ENCODE measurements at places on chromosomes 6 and 20. TPM values are rescaled to one million over a fixed set of nuclear protein-coding genes. Genes with fewer than 3 reads are reported as not detected.

Gene LGSN
- polyA plus RNA-seq: not detected

GRCh38 chr6:163579111-163579879, 164.8 kb downstream of the QKI start:
- DNase-seq: no peak

DNA sequence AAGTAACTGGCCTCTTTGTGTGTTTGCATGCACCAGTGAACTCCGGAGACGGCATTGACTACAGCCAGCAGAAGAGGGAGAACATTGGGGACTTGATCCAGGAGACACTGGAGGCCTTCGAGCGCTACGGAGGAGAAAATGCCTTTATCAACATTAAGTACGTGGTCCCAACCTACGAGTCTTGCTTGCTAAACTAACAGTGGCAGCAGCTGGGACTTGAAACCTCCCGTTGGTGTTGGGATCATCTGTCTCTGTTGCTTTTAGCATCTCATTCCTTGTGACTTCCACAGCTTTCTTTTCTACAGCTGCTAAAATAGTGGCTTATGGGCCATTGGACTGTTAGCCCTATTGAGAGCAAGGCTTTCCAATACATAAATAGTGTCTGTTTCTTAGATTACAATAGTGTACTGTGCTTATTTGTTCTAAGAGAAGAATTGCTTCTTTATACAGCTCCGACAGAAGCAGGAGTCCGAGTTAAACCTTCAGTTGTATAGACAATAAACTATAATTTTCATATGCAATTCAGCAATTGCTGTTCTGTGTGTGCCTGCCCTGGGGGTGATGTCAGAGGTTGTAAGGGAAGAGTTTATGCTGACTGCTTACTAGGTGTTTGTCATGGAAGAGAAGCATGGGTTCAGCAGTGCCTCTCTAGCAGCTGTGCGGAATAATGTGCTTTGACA, 99.6 kb upstream of the QKI start:
- no peak for DNase-seq

DNA sequence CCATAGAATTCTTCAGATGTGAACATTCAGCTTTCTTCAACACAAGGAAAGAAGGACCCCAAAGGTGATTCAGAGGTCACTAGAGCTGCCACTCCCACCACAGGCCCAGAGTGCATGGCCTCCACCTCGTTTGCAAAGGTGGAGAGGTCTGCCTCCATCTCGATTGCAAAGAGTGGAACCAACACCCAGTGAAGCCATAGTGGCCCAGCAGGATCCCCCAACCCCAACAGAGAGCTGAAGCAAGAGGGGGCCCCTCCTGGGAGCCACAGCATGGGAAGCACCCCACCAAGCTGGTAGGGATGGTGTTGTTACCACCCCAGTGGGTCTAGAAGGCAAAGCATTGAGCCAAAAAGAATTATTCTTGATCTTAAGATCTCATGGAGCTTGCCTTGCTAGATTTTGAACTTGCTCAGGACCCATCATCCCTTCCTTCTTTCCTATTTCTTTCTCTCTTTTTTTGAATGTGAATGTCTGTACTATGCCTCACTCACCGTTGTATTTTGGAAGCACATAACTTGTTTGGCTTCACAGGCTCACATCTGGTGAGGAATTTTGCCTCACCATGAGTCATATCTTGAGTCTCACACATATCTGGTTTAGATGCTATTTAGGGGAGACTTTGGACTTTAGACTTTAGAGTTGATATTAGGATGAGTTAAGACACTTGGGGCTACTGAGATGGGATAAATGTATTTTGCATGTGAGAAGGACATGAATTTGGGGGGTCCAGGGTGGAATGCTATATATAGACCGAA, 119.2 kb downstream of the ANKRD60 start:
- no peak for DNase-seq

Gene DYNLT1
- polyA plus RNA-seq: 354 TPM

DNA sequence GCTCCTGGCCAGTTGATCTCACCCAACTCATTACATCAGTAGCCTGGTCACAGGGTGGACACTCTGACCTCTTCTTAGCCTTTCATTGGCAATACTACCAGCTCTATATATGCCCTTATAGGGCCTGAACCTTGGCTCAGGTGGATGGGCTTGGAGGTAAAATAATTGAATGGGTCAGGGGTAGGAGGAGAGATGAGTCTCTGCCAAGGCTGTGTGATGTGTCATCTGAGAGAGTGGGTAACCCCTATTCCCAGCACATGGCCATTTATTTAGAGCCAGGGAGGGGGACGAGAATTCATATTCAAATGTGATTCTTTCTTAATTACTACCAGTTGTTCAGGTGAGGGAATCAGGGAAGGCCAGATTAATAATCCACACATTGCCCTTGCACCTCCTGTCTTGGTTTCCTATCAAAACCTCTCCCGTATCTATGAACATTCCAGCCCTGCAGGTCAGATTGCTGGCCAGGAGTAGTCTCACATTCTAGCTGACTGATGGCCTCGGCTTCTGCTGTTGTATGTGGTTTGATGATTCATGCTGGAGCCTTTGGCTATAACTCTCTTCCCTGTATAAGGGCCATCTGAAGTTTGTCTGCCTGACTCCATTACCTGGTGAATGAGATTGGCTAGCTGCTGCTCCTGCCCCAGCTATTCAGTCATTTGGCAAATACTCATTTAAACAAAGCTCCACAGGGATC, 13.4 kb downstream of the C20orf173 start:
- peak; percentile 26 for DNase-seq

DNA sequence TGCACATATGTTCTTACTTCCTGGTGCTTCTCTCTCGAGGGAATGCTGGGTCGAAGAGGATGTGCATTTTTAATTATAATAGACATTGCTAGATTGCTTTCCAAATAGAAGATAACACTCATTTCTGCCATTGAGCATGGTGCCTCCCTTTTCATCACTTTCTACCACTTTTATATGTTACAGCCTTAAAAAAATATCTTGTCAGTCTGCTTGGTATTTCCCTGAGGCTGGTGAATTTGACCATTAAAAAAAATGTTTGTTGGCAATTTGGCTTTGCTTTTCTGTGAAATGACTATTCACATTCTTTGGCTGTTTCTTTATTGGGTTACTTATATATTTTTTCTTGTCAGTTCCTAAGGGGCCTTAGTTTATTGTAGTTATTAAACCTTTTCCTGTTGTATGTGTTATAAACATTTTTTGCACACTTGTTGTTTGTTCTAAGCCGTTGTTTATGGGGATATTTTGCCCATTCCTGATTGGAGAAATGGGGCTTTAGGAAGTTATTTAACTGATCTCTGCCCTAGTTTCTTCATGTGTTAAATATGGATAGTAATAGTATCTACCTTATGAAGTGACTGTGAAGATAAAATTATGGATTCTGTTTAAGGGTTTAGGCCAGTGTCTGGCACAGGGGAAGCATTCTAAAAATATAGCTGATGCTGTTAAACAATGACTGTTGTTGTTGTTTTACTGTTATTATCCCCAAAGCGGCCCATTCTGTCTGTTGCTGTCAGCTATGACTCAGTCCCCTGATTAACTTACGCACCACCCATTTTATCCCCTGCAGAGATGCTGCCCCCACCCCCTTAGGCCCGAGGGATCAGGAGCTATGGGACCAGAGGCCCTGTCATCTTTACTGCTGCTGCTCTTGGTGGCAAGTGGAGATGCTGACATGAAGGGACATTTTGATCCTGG, 3.8 kb downstream of the DDR1 start:
- no peak for DNase-seq

DNA sequence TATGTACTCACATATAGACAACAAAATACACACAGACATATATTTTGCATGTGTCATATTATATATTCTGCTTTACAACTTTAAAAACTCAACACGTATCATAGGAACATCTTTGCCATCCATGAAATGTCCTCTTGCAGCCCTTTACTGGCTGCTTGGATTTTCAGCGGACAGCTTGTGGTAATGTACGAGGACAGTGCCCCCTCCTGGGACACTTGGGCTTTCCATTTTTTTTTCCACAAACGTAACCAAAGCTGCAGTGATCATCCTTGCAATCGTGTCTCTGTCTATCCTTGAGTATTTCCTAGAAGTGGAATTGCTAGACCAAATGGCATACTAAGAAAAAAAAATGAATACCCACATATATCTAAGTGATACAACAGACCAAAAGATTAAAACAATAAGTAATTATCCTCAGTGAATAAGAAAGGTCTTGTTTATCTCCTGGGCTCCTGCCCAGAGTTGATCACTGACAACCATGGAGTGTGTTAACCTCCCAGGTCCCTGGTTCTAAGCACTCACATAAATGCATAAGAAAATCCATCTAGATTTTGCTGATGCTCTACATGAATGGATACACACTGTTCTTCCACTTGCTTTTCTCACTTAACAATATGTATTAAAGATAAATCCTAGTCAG, 18.1 kb downstream of the BPI start:
- no peak for DNase-seq

GRCh38 chr6:128271011-128271410, 249.4 kb downstream of the PTPRK start:
- DNase-seq: no peak

Gene ATAT1
- 5.4 TPM for polyA plus RNA-seq

Gene GSTA1
- polyA plus RNA-seq: not detected

Gene CPXM1
- polyA plus RNA-seq: not detected

Gene GNRH2
- polyA plus RNA-seq: not detected

GRCh38 chr6:106609699-106610098, 19.6 kb downstream of the RTN4IP1 start:
- no peak for DNase-seq

- DNase-seq: no peak
These were observed 694 bp upstream of the FAM120B start for GRCh38 chr6:170305805-170306323.

DNA sequence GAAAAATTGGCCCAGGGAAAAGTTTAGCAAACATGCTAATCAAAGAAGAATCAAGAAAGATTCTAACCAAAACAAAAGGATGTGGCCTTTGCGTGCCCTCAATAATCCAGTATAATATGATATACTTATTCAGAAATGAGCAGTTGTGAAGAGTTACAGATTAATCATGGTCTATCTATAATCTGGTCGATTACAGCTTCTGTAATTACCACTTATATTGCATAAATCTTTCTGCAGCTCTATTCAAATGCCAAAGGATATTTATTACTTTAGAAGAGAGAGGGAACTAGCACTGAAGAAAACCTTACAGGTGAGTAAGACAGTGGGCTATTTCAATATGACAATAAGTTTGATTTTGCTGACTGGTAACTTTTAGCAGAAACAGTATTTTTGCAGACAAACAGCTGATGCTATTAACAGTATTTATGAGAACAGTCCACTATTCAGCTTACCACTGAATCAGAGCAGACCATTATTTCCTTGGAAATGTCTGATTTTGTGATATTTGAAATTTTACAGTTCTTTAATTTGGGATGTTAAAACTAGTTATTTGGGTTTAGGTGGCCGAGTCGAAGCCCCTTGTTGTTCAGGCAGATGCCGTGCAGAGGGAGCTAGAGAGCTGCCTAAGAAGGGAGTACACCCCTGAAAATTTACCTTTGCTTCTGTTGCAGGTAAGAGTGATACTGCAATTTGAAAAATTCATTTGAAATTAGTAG, 92.2 kb downstream of the CEP57L1 start:
- DNase-seq: no peak

DNA sequence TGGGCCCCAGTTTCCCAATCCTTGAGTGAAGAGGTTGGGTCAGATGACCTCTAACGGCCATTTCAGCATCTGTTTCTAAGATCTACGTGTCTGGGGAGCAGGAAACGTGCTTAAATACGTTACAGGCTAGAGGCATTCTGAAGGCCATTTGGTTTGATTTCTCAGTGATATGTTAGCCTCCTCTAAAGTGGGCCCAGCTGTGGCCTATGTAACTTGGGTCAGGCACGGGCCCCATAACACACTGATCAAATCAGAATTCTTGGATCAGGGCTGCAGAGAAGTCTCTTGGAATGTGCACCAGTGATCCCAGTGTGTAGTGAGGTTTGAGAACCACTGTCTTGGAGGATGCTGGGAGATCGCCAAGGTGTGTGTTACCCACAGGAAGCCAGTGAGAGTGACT, 36.1 kb upstream of the TGM3 start:
- DNase-seq: no peak

GRCh38 chr20:62143081-62143956, at the start of the genes PSMA7 and SS18L1:
TSS of gene PSMA7 (minus strand) at chr20:62143394. CDS start at chr20:62143303, 91 bp downstream.
TSS of gene SS18L1 (plus strand) at chr20:62143769. CDS start at chr20:62143821, 52 bp downstream.
- DNase-seq: no peak

Measured in keratinocyte (primary cell).